ENCODE measurements at places on chromosomes 13 and 19.

DNA sequence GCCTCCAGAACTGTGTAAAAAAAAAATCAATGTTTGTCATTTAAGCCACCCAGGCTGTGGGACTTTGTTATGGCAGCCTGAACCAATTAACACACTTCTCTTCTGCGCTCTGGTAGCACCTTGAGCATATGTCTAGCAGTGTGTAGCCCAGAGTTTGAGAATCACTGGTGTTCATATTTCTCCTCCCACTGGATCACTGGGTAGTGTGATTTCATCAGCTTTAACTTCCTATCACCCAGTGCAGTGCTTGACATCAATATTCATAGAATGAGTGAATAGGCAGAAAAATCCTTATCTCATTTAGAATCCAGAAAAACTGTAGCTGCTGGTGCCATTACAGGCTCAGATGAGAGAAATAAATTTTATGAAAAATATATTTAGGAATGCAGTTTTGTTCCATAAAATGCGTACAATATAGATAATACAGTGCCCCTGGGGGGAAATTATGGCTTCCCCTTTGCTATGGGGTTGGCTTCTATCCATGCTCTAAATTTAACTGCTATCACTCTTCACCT is 30.7 kb upstream of the WASF3 start:
- DNase-seq, result no peak

GRCh38 chr13:27264648-27265047 is 6.0 kb upstream of the RASL11A start:
- DNase-seq, result no peak

GRCh38 chr13:37270226-37271001 is 164.9 kb upstream of the CSNK1A1L start:
- no peak for DNase-seq

DNA sequence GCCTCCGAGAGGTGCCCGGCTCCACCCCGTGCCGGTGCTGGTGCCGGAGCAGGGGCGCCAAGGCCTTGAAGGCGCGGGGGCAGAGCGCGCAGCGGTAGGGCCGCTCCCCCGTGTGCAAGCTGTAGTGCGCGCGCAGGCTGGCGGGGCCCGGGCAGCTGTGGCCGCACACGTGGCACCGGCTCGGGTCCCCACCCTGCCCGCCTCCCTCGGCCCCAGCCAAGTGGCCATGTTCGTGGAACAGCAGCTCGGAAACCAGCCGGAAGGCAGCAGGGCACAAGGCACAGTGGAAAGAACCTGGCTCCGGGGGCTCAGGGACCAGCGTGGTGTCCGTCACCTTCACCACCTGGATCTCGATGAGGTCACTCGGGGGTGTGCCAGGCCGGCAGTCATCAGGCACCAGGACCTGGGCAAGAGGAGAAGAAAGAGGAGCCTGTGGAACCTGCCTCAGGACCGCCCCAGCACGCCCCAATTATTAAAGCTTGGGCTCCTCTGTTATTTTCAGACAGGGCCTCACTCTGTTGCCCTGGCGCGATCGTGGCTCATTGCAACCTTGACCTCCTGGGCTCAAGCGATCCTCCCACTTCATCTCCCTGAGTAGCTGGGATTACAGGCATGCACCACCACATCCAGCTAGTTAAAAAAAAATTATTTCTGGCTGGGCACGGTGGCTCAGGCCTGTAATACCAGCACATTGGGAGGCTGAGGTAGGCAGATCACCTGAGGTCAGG is 2.0 kb downstream of the ZNF784 start:
- no peak for DNase-seq

GRCh38 chr13:108897955-108898354 is 268.5 kb downstream of the MYO16 start:
- DNase-seq, result no peak

GRCh38 chr19:5703819-5704818 is 14.0 kb downstream of the RPL36 start:
- DNase-seq, result no peak

- no peak for DNase-seq
These were observed 15.5 kb downstream of the APLP1 start for GRCh38 chr19:35883882-35884281.

- no peak for DNase-seq
These were observed 384.9 kb downstream of the KCNRG start for GRCh38 chr13:50400035-50400726.

- no peak for DNase-seq
These were observed 32.7 kb downstream of the SOX21 start for GRCh38 chr13:94679614-94680013.

GRCh38 chr13:80798576-80799133 is 457.7 kb upstream of the SPRY2 start:
- DNase-seq, result no peak

DNA sequence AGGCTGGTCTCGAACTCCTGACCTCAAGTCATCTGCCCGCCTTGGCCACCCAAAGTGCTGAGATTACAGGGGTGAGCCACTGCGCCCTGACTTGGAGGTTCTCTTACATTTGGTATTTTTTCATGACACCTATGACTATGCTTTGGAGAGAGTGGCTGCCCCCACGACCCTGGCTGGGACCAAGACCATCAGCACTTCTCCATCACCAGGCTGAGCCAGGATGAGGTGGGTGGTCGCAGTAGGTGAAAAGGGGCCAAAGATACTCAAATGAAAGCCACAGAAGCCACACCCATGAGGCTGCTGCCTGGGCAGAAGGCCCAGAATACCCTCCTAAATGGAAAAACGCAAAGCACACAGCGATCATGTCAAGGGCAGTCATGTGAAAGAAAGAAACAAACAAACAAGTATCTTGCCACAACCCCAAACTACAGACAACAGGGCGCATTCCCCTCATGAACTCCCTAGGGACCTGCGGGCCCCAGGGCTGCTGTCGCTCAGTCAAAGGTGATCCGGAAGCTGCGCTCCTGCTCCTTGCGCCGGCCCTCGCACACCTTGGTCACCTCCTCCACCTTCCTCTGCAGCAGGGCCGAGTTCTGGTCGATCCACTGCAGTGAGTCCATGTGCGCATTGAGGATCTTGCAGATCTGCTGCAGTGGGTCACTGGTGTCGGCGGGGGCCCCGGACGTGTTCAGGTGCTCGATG is 11.2 kb upstream of the IL4I1 start:
- DNase-seq, result no peak

GRCh38 chr13:97629601-97630272 is 195.8 kb downstream of the RAP2A start:
- no peak for DNase-seq

GRCh38 chr13:22461854-22462490 is 718.8 kb upstream of the SGCG start:
- no peak for DNase-seq

- DNase-seq, result no peak
These were observed 283.3 kb downstream of the DIAPH3 start for GRCh38 chr13:59880468-59880867.

- DNase-seq, result no peak
These were observed 182.5 kb downstream of the TEX29 start for GRCh38 chr13:111502957-111503356.

DNA sequence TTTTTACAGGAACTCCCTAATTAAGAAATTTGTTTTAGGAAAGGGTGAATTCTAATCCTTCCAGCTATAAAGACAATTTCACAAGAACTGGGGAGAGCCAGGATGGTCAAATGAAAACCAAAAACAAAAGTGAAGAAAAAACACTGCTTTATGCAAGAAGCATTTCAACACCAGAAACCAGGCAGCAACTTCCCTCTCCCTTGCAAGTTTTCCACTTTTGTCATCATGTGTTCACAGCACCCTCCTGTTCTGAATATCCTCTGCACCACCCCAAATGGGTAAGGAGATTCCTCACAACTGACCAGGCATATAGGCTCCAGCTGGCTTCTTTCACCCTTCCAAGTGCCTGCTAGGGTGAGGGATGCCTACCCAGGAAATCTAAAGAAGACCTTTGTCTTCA is 328.1 kb downstream of the TBC1D4 start:
- DNase-seq, result no peak

DNA sequence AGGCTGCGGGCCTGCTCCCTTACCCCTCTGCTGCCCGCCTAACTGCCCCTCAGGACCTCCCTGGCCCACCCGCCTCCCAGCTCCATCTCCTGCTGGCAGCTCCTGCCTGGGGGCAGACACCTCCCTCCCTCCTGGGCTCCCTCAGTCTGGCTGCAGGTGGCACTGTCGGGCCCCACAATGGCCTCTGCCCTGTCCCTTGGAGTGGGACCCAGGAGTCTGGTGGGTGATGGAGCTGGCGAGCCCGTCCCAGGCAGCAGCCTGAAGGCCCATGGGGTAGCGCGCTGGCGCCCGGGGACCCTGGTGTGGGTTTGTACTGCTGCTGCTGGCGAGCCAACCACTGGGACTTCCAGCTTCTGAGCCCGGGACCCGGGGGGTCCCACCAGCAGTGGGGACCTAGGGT is 83.6 kb downstream of the KDM4B start:
- no peak for DNase-seq

- DNase-seq, result no peak
These were observed 27.3 kb downstream of the LRFN3 start for GRCh38 chr19:35963514-35963913.

DNA sequence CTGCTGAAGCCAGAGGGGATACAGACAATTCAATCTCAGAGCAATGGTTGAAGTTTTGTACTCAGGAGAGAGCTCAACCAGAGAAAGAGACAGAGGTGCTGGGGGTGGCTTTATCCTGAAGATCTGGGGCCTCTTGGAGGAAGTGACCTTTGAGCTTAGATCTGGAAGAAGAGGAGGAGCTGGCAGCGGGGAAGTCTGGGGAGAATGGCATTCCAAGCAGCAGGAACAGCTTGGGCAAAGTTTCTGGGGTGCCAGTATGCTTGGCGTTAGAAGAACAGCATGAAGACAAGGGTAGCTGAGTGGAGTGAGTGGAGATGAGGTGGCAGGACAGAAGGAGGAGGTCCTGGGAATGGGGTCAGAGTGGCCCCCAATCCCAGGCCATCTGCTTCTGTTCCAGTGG is 11.3 kb downstream of the MAST3 start:
- DNase-seq, result no peak

- DNase-seq, result no peak
These were observed 21.3 kb upstream of the VSTM2B start for GRCh38 chr19:29504454-29504853.

- no peak for DNase-seq
These were observed 14.7 kb downstream of the NAPA start for GRCh38 chr19:47499863-47500830.

DNA sequence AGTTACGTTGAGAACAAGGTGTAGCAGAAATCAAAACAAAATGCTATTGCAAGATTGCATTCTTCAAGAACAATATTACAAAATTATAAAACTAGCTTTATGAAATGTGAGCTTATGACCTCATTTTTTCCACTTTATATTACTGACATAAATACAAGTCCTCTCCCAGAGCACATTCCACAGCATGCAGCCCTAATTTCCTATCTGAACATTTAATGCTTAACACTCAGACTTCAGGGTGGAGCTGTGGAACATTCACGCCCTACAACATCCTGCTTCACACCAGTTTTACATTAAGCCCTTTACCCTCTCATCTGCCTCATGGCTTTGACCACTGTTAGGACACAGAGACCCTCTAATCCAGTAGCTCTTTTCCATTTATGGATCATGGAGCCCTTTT is 65.5 kb downstream of the EPSTI1 start:
- no peak for DNase-seq

GRCh38 chr13:113040597-113041292 is 64.8 kb upstream of the F7 start:
- DNase-seq, result no peak

GRCh38 chr19:3783660-3784584 is 2.3 kb downstream of the MATK start:
- DNase-seq, result no peak

DNA sequence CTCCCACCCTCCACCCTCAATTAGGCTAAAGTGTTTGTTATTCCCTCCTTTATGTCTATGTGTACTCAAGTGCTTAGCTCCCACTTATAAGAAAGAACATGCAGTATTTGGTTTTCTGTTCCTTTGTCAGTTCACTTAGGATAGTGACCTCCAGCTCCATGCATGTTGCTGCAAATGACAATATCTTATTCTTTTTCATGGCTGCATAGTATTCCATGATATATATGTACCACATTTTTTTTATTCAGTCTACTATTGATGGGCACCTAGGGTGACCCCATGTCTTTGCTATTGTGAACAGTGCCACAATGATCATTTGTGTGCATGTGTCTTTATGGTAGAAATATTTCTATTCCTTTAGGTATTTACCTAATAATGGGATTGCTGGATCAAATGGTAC is 114.3 kb downstream of the DLEU7 start:
- no peak for DNase-seq

GRCh38 chr13:99031832-99032231 is 54.0 kb upstream of the DOCK9 start:
- no peak for DNase-seq

DNA sequence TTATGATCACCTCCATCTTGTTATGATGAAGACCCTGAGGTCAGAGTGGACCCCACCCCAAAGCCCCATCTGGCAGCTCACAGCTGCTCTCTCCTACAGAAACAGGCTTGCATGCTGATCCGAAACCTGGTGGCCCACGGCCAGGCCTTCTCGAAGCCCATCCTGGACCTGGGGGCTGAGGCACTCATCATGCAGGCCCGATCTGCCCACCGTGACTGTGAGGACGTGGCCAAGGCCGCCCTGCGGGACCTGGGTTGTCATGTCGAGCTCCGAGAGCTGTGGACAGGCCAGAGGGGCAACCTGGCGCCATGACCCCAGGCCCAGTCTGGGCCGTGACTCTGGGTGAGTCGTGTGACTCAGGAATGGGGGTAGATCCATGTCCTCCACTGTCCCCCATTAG is 6.5 kb upstream of the SLC25A42 start:
- no peak for DNase-seq

DNA sequence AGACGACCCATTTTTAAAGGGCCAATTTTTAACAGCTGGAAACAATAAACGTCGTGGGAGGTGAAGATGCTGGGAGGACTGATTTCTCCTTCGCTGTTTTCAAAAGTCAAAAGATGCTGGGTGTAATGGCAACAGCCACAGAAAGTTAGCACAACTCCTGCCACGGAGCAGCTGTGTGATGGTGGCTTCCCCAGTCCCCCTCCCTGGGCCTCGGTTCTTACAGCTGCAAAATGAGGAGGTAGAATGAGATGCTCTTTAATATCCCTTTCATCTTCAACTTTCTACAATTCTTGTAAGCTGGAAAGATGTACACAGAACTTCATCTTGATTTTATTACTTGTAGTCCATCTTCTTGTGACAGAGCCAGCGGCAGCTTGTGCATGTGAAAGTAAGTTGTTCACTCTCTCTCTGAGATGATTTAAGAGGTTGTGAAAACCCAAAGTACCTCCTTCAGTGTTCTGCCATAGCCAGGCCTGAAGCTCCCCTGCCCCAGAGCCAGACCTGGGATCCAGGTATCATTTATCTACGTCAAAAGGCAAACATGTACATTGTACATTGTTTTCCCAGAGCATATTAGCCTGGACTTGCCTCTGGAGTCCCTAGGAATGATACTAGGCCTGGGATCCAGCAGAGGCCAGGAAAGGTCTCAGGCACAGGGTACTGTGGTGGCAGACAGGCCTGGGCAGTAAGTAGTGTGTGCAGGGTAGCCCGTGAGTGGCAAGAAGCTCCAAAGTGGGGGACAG is 3.4 kb upstream of the UBE2L5 start:
- no peak for DNase-seq

GRCh38 chr19:39164289-39164688 is 32.5 kb upstream of the NCCRP1 start:
- DNase-seq, result no peak

GRCh38 chr19:3469638-3470499 is 10.5 kb downstream of the SMIM24 start:
- no peak for DNase-seq
